Activated naive CD8-positive, alpha-beta T cell treated with anti-CD3 and anti-CD28 coated beads, Interleukin-2, amount 10 ng/mL, durations not matched to agents 7 days and 5 days (primary cell): ENCODE measurements at places on chromosomes 12 and 14. TPM values are rescaled to one million over a fixed set of nuclear protein-coding genes. Genes with fewer than 3 reads are reported as not detected.

DNA sequence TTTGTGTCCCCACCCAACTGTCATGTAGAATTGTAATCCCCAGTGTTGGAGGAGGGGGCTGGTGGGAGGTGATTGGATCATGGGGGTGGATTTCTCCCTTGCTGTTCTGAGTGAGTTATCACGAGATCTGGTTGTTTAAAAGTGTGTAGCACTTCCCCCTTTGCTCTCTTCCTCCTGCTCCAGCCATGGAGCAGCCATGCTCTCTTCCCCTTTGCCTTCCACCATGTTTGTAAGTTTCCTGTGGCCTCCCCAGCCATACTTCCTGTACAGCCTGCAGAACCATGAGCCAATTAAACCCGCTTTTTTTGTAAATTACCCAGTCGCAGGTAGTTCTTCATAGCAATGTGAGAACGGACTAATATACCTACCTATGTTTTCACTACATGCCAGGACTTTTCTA is 2.6 kb upstream of the POC1B start:
- DNase-seq, result no peak

DNA sequence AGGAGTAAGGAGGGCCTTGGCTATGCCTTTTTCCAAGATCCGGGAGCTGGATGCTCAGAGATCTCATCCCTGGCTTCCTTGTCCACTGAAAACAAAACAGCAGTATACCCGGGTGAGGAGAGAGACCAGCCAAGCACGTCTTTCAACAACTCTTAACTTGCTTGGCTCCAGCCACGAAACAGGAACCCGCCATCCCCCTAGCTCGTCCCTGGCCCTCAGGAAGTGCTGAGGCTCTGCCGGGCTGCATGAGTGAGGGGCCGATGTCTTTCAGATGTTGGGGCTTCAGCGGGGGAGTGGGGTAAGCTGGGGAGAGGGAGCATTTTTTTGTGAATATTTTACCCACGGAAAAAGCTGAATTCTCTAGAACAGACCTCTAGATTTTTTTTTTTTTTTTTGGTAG is 231.1 kb downstream of the CACNA1C start:
- no peak for DNase-seq

Gene KCNMB4
- 1.4 TPM for total RNA-seq

Gene ABCB9
- total RNA-seq, result 9.2 TPM

DNA sequence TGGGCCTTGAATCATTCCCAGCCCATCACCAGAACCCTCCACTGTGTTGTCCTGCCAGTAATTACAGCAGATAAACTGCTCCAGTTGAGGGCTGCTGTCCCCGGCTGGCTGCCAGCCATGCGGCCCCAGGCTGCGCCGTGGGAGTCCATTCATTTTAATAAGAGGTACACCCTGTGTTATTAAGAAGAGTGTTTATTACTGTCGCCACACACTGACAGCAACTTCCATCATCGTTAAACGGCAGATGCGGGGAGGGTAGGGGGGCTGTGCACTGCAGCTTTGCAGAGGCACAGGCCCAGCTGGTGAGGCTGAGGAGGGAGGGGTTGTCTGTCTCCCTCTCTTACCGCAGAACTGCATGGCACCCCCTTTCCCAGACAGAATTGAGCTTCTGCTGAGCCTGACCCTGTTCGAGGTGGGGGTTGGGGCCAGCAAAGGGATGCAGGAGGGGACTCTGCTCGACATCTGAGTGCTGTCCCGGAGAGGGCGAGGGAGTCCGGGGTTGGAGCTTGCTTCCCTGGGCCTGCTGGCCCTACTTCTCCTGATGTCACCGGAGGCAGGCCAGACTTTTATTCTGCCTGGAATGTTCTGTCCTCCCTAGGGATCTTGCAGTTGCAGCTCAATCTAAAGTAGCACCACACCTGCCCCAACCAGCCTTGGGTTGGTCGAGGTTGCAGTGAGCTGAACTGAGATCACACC is 33.8 kb upstream of the GPATCH2L start:
- no peak for DNase-seq

DNA sequence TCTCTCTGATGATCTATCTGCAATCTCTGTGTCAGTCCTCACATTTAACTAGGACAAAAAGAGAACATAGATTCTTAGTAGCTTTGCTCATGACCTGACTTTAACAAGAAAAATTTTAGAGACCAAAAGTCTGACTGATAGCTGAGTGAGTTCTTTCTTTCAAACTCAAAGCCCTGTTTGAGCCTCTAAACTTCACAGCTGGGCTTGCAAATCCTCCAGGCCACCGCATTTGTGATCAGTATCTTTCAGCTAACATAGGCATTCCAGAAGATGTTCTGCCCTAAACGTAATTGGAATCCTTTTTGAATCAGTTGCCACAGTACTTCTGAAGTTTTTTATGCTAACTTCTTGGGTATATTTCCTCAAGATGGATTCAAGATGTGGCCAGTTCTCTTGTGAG is 459.0 kb downstream of the DPF3 start:
- no peak for DNase-seq

DNA sequence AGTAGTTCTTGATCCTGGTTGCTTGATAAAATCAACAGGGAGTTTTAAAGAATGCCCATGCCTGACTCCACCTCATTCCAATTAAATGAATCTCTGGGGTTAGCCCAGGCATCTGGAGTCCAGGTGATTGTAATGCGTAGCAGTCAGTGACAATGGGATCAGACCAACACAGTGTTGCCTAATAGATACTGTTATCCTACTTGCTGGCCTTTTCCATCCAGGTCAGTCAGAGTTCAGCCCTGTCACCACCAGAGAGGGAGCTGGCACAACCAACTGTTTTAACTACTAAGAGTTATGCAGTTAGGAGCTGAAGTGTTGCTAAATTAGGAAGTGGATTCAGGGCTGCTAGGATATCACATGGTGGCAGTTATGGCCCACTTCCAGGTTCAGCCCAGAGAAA is 107.1 kb downstream of the GPR135 start:
- DNase-seq, result no peak

GRCh38 chr12:114679942-114680341 is 4.0 kb downstream of the TBX3 start:
- no peak for DNase-seq

Gene ASB2
- 21.3 TPM for total RNA-seq
